ENCODE measurements at places on chromosomes 3 and 15. TPM values are rescaled to one million over a fixed set of nuclear protein-coding genes. Genes with fewer than 3 reads are reported as not detected.
A peak's percentile ranks its signal among the peaks of the same experiment; 100 is the strongest.

FOXB1 gene
- total RNA-seq: 0.55 TPM

CCDC54 gene
- not detected for total RNA-seq

HYAL3 gene
- total RNA-seq: 7.6 TPM

- DNase-seq: peak; percentile 71
These were observed 239.4 kb upstream of the ZPLD1 start for GRCh38 chr3:102195198-102195948.

DNA sequence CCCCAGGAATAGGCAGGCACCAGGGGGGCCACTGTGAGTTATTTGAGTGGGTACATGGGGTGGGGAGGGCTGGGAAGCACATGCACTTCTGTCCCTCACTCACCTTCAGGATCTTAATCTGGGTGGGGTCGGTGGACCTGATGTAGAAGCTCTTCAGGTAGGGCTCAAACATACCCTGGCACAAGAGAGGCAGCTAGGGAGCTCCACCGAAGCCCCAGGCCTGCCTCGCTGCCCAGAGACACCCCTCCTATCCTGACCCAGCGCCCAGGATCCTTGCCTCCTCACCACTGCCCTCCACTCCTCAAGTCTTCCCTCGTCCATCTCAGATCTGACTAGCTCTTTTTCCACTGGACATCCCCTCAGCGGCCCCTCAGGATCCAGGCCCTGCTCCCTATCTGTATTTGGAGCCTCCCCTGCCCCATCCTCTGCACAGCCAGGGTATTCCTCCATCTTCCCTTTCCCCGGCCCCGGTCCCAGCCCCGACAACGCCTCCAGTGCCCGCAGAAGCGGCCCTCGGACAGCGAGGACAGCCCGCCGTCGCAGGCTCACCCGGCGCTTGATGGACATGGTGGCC is 30.0 kb downstream of the AP3B2 start:
- DNase-seq: no peak

DNA sequence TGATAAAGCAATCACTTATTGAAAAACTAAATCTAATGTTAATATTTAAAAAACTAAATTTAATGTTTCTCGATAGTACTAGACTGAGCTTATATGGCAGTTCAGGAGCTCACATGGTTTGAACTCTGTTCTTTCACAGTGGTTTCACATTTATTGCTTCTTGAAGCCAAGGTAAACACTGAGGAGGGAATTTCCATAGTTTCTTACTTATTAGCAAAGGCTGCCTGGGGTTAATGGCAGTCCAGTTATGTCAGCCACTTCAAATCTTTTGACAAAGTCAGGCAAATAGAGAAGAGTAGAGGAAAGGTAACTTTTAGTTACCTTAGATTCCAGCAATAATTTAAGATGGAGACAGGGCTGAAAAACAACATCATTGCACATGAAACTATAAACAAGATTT is 831.5 kb downstream of the ROBO2 start:
- peak; percentile 9 for DNase-seq

DNA sequence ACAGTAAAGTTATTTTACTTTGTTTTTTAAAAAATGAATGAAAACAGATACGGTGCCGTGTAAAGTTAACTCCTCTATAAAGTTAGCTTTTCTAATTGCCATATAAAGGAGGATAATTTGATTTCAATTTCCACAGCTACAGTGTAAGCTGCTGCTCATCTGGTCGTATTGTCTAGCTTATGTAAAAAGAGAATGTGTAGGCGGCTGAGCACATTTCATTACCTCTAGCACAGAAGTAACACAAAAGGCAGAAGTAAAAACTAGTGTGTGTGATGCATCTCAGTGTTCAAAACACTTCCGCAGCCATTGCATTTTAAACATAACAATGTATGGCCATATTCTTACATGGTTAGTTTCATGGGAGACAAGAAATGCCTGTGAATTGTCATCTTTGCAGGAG is 105.0 kb upstream of the P2RY1 start:
- no peak for DNase-seq

- DNase-seq: no peak
These were observed 475 bp upstream of the SPINT1 start for GRCh38 chr15:40843261-40843884.

DNA sequence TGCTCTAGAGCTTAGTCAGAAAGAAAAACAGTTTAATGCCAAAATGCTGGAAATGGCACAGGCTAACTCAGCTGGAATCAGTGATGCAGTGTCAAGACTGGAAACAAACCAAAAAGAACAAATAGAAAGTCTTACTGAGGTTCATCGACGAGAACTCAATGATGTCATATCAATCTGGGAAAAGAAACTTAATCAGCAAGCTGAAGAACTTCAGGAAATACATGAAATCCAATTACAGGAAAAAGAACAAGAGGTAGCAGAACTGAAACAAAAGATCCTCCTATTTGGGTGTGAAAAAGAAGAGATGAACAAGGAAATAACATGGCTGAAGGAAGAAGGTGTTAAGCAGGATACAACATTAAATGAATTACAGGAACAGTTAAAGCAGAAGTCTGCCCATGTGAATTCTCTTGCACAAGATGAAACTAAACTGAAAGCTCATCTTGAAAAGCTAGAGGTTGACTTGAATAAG is 150.5 kb upstream of the LRRFIP2 start:
- DNase-seq: no peak

- no peak for DNase-seq
These were observed 393.5 kb upstream of the ARRDC4 start for GRCh38 chr15:97566961-97567360.

DNA sequence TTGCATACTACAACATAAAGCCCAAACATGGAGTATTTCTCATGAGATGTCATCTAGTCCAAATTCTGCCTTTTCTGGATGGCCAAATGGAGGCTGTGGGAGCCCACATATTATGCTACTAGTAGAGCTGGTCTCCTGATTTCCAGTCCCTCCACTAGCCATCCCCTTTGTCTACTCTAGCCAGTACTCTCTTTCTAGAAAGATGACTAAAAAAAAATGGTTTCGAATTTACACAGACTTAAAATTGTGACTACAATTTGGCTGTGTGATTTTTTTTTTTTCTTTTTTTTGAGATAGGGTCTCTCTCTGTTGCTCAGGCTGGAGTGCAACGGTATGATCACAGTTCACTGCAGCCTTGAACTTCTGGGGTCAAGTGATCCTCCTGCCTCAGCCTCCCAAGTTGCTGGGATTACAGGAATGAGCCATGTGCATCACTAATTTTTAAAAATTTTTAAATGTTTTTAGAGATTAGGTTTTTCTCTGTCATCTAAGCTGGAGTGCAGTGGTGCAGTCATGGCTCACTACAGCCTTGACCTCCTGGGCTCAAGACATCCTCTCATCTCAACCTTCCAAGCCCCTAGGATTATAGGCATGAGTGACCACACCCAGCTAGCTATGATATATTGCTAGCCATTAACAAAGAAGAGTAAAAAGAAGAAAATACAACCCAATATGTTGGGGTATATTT is 273.9 kb downstream of the ADAMTSL3 start:
- no peak for DNase-seq

DNA sequence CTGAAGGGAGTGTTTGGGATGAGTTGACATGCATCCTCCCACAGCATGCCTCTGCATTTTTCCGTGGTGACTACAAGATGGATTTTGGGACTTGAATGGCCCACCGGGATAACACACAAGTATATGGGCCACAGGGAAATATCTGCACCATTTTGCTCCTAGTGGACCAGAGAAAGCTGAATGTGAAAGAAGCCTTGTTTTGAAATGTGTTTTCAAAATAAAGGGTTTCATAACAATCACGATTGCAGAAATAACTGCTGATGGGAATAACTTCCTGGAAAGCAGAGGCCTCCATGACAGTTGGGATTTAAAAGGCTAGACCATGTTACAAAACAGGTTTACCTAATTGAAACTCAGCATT is 77.5 kb upstream of the PRR23C start:
- DNase-seq: no peak

DNA sequence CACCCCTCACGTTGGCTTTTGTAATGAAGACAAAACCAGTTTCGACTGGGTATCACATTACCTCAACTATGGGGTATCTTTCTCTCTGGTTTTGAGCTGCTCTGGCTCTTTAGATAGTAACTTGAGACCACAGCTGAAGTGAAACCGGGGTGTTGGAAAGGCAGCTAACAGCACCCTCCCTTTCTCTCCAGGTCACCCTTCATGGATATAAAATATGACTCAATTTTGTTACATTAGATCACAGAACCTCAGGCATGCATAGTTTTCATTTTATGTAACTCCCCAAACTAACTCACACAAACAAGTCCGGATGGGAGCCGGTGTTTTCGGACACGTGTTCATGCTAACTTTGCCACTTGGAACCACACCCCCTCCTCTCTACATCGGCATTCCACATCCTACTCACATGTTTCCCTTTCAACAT is 90.7 kb downstream of the NR2F2 start:
- DNase-seq: no peak

- DNase-seq: peak; percentile 65
These were observed 152.3 kb downstream of the IGF1R start for GRCh38 chr15:98800437-98801233.

GRCh38 chr3:106756901-106757300 is 620.3 kb upstream of the CCDC54 start:
- no peak for DNase-seq

GRCh38 chr3:189577050-189577951 is 53.9 kb upstream of the TP63 start:
- no peak for DNase-seq

- no peak for DNase-seq
These were observed at the start of gene GCHFR for GRCh38 chr15:40763801-40764628. TSS of gene GCHFR (plus strand) at chr15:40764068. CDS start at chr15:40764181, 113 bp downstream.

DNA sequence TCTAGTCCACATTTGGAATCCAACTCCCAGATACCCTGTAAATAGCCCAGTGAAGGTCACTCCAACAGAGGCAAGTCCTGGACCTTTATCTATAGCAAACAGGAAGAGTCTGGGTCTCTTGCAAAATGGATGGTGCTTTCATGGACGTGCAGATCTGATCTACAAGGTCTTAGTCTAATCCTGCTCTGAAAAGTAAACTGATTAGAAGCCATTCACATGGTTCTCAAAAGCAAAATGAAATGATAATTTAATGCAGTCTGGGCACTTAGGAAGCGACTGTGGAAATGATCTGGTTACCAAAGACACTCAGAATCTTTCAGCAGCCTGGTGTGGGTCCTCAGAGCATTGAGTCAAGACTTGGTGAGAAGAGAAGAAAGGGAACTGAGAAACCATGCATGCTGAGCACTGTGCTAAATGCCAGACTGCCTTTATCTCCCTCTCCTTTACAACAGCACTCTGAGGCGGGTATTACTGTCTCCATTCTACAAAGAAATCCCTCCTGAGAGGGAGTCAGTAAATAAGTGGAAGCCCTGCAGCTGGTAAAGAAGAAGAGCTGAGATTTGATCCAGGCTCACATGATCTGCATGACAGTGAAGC is 29.0 kb downstream of the AQP9 start:
- no peak for DNase-seq

All from kidney epithelial cell (primary cell).